ENCODE measurements at places on chromosomes 2 and 18. TPM values are rescaled to one million over a fixed set of nuclear protein-coding genes. Genes with fewer than 3 reads are reported as not detected.

DYNAP gene
- not detected for total RNA-seq

- no peak for DNase-seq
These were observed 154.5 kb upstream of the NRP2 start for GRCh38 chr2:205527801-205528200.

GRCh38 chr2:174492963-174493431 is 6.2 kb upstream of the GPR155 start:
- no peak for DNase-seq

DNA sequence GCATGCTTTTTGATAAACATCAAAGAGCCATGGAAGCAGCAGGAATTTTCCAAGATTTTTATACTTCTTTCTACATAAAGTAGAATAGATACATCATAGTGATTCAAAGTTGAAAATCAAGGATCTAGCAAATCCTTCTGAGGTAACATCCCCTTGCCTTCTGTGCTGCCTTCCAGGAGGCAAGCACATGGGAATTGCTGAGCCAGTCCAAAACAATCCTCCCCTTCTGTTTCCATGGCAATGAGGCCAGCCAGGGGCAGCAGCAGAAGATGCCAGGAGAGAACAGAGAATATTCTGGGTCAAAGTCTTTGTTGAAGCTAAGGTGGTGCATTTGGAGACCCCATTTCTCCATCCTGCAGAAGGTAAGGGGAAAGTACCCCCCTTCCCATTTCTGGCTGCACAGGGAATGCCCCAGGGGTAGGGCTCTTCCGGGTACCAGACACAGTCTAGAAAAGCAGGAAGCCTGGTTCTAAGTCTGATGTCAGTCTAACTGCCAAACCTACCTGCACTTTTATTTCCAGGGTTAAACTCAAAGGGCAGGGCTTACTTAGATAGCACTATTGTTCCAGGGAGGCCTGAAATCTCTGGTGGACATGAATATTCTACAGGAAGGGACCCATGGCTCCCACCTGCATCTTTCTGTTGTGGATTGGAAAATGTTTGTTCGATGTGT is 22.1 kb downstream of the CENPA start:
- DNase-seq: no peak

ALPG gene
- not detected for total RNA-seq

- peak; percentile 8 for DNase-seq
These were observed 2.2 kb downstream of the ITM2C start for GRCh38 chr2:230866756-230867523.

DNA sequence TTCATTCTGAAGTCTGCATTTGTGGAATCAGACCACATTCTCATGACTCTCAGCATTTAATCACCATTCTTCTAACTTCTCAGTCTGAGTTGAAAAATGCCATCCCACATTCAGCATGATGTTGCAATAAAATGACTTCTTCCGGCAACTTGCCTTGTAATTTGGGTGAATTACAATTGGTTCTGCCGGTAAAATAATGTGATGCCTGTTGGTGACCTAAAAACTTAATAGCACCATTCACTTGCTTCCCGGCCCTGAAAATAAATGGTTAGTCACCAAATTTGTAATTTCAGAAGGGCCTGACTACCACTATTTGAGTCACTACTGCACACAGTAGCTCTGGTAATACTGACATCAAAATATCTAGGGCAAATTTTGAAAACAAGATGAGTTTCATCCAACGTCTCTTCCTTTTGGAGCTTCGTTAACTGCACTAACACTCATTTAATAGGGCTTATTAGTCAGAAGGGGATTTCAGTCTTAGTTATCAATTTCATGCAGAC is 637.1 kb upstream of the CHAC2 start:
- peak; percentile 18 for DNase-seq

DNA sequence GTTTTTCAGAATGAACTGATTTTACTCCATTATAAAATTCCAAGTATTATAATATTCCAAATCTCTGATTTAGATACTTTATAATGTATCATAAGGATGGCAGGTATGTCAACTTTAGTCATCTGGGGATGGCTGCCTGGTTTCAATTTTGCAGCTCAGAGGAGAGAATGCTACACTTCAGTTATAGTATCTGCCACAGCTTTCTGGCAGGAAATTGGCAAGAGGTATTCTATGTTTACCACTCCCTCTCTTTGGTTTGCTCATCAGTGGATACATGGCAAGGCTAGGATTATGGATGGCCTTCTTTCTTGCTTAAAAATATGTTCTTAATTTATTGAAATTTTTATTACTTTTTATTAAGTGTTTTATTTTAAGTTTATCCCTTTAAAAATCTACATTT is 67.0 kb upstream of the TNFRSF11A start:
- DNase-seq: no peak

DNA sequence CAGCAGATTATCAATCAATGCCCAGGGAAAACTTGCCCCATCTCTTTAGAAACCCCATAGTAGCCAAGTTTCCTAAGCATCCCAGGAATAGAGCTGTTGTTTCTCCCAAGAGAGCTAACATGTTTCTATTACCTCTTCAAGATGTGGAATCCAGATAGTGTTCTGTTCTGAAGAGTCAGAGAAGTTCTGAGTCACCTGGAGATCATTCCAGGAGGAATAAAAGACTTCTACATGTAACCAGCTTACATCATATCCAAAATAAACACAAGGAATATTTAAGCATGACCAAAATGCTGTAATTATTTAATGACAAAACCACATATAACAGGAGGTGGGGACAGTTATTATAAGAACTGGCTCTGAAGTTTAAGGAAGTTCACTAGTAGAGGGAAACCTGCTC is 51.0 kb upstream of the GORASP2 start:
- DNase-seq: no peak

RFTN2 gene
- 0.87 TPM for total RNA-seq

CDH7 gene
- 17.6 TPM for total RNA-seq

DNA sequence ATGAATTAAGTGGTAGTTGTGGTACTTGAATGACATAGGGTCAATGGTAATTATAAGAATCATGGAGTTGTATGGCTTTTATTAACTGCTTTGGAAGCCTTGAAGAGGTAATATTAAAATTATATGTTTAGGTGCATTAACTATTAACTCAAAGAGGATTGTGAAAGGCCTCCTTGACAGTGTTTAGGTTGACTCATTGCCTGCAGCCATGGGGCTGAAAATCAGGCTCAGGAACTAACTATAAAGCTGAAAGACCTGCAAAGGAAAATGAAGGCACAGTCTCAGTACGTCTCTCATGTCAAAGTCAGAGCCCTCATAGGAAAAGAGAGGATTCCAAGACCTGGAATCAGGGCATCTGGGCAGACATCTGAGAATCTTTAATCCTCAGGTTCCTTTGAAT is 31.0 kb downstream of the CACNB4 start:
- DNase-seq: no peak

DNA sequence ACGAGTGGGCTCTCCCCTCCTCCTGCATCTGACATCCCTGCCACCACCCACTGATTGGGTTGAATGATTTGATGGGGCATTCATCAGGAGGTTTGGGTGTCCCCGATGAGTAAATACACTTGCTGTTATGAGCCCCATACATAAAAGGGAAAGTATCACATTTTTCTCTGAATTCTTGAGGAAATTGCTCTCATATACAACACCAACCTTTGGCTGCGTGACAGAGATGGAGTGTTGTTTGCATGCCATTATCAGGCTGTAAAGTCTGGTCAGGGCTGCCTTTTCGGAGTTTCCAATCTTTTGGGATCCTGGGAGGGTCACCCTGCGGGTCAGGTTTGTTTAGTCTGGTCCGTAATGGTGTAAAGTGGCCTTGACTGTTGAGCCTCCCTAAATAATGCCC is 227.9 kb upstream of the SPRED2 start:
- no peak for DNase-seq

UGT1A10 gene
- total RNA-seq: not detected

SCN7A gene
- 0.02 TPM for total RNA-seq

DNA sequence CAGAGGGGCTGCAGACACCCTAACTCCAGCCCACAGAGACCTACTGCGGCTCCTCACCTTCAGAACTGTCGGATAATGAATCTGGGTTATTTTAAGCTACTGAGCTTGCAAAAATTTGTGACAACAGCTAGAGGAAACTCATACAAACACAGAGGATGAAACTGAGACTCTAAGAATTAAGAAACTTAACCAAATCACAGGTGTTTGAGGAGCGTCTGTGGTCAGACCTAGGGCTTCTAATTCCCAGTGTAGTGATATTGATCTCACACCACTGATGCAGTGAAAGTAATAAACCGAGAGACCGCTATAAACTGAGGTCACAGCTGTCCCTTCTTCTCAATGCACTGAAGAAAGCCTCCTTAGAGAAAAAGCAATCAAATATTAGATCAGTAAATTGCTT is 110.1 kb downstream of the RGPD3 start:
- DNase-seq: no peak

DNA sequence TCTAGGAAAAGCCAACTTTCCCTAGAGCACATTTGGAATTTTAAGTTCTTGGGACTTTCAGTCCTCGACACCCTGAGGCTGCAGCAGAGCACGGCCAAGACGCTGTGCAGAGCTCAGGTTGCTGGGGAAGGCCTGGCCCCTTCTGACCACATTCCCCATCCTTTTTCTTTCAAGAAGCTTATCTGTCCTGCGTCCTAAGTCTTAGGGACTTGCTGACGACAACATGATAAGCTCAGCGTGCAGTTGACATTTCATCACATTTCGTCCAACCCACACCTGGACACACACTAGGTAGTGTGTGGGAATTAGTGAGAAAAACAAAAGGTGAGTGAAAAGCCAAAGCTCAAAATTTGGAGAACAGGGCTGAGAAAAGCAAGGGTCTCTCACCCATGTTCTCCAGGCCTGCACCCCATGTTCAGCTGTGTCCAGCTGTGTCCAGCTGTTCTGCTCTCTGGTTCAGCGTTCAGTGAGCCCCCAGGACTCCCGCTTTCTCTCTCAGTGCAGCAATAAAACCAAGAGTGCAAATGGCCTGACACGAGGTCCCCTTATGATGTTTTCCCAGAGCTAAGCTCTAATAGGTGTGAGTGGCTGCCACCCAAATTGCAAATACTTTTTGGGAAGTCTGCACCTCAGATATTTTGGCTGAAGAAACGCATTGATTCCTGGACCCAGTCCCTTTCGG is 101.9 kb downstream of the RGPD3 start:
- DNase-seq: no peak
